ENCODE measurements at places on chromosomes 2 and 18.

DNA sequence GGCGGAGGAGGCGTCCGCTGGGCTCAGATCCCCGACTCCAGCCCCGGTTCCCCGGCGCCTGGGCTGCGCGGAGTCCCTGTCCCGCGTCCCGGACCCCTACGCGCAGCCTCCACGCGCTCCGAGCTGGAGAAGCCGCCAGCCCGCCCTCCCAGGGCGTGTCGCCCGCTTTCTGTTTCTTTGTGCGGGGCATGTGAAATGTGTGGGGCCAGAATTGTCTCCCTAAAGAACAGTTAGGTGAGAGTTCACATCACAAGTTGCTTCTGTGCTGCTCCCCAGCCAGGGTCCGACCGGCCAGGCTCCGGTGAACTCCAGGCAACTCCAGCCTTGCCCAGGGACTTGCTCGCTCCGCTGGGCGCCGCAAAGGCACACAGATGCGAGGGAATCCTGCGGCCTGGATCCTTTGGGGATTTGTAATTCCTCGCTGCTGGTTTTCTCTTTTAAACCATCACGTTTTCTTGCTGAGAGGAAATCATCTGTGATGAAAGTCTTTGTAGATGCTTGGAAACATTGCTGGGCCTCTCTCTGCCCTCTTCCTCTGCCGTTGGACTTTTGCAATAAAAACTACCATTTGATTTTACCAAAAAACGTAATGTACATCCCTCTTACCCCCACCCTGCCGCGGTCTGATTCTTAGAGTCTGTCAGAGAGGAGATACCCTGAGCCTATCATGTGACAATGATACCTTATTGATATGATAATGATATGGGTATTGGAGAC is 631 bp downstream of the GYPC start:
- DNase-seq = peak; percentile 55

- no peak for DNase-seq
Observed at GRCh38 chr2:55759271-55759921, 65.8 kb upstream of the PNPT1 start.

GRCh38 chr2:168529054-168529833 is 73.2 kb downstream of the CERS6 start:
- DNase-seq = no peak

GRCh38 chr2:78541451-78542267 is 483.8 kb upstream of the REG3G start:
- DNase-seq = no peak

DNA sequence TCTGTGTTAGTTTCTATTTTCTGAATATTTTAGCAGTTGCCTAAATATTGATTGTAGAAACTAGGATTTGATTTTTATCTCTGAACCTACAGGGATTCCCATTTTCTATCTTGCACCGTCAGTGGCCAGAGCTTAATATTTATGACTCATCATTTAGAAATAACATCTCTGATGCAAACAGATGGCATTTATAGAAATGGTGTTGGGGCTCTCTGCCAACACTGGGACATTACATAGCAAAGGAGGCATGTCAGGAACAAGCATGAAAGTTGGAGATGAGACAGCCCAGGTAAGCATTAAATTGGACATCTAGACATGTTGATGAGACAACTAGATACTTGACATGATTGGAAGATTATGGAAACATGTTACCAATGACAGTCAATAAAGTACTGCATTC is 165.3 kb upstream of the SYT4 start:
- peak; percentile 19 for DNase-seq
